ENCODE measurements at places on chromosomes 12 and 14.

DNA sequence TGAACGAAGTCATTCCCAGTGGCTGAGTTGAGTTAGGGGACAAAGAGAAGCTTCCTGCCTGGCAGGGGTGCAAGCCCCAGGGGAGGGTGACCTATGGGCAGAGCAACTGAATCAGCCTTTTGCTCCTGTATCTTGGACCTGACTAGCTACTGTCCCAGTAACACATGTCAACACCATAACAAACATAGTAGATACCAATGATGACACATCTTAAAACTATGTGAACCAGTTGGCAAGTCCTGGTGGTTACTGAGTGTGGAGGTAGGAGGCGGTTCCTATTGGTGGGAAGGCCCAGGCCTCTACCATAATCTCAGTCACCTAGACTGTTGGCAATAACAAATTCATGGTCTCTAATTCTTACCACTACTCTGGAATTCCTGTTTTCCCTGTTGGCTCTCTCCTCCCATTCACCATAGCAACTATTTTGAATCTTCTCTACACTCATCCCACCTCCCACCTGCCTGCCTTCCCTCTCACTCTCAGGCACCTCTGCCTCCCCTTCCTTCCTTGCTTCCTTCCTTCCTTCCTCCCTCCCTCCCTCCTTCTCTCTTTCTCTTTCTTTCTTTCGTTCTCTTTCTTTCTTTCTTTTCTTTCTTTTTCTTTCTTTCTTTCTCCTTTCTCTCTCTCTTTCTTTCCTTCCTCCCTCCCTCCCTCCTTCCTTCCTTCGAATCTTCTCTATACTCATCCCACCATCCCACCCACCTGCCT lies 8.1 kb upstream of the P2RX7 start:
- DNase-seq = peak; percentile 38

DNA sequence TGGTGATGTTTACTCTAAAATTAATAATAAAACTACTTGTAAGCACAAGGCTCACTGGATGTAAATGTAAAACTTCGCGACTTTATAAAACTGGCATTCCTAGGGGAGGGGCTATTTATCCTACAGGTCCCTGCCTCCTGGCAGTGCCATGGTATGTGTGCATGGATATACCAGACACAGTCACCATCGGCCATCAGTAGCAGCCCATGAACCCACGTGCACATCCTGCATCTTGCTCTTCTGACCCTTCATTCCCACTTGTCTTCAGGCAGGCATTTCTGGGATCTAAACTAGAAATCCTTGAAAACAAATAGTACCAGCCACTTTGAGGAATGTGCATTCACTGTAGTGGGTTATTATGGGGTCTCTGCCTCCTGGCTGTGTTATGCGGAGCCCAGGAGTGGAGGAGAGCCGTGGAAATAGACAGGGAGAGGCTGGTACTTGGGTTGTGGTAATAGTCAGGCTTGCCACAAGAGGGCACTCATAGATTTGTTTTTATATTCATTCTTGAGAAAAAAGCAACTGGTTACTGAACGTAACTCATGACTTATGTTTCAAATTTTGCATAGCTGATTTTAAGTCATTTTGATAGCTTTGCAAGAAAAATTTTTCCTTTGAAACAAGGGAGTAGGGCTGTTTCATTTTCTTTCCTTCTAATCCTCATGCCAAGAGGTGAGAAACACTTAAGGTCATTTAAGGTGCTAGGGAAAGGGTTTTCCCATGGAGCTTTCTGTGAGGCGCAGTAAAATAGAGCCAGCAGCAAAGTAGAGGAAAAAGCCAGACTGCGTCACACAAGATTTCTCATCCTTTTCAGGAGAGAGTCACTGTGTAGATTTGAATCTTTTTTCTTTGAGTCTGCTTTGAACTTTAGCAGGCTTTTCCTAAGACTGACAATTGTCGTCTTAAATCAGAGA lies 17.4 kb upstream of the GALNT16 start:
- DNase-seq = peak; percentile 68

DNA sequence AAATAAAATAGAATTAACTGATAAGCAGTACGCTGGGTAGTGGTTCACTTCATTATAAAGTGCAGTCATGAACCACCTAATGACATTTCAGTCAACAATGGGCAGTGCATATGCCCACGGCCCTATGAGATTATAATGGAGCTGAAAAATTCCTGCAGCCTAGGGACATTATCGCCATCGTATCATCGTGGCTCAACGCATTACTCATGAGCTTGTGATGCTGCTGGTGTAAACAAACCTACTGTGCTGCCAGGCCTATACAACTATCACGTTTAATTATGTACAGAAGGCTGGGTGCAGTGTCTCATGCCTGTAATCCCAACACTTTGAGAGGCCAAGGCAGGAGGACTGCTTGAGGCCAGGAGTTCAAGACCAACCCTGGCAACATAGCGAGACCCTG lies 62.3 kb upstream of the TMEM263 start:
- DNase-seq = no peak

DNA sequence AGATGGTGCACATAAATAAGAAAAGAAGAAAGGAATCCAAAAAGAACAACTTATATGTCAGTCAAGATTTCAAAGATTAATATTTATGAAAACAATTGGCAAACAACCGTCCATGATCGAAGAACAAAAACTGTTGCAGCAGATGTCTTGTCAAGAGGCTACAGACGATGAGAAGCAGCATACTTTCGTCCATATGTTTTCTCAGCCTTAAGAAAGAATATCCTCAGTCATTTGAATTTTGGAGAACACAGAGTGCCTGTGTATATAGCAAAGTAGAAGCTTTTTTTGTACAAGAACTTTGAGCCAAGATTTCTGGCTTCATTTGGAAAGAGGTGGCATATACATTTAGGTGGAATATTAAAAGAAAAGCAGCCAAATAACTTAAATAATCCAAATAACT lies 297.2 kb downstream of the ITPR2 start:
- DNase-seq = no peak

GRCh38 chr14:79044894-79045624 lies 874.9 kb downstream of the NRXN3 start:
- DNase-seq = peak; percentile 87

DNA sequence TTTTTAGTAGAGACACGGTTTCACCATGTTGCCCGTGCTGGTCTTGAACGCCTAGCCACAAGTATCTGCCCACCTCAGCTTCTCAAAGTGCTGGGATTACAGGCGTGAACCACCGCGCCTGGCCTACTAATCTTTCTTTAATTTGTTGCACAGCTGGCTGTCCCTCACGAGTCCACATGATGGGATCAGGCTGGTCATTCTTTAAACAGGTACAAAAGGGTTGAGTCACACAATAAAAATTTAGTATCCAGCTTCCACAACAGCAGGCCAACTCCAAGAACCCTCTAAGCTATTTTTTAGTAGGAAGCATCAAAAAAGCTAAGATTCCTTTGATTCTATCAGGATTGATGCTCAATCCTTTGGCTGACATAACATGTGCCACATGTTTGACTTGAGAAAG lies 17.8 kb downstream of the SINHCAF start:
- no peak for DNase-seq

DNA sequence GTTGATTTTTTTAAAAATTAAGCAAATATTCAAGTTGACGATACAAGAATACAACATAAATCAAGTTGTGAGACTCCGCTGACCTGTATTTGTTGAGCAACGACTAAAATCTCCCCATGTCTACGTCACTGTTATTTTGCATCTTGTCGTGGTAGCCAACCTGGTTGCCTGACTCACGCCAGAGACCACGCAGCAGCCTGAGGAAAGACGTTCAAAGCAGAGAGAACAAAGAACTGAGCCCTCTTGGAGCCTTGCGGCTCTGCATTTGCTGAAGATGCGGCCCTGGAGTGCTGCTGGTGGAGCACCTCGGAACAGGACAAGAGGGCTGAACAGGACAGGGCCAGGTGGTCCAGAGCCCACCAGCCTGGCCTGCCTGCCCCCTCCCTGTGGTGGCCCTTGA lies 21.4 kb upstream of the DIO3 start:
- DNase-seq = peak; percentile 37

GRCh38 chr12:4227046-4227445 lies 46.5 kb upstream of the CCND2 start:
- DNase-seq = no peak

DNA sequence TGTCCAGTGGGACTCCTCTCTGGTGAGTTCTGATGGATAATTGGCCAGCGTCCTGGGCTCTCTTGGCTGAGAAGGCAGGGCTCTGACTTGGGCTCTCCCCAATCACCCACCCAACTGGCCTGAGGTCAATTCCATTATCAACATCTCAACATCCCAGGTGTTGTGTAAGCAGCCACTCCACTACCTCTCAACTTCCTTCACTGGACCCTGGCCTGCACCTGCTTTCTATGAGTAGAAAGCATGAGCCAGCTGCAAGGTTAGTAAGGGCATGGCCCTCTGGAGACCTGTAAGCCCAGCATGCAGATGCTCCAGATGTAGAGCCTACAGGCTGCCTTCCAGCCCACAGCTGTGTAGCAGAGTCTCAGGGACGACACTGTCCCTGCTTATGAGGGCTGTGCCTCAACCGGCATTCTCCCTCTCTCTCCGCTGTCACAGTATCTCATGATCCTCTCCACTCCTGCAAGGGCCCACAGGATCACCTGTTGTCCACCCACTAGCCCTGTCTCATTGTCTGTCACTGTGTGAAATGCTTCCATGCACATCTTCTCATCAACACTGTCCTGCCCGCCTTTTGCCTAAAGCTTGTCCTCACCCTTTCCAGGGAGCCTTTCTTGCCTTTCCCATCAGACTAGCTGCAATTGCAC lies 5.4 kb upstream of the KRT81 start:
- DNase-seq = no peak

DNA sequence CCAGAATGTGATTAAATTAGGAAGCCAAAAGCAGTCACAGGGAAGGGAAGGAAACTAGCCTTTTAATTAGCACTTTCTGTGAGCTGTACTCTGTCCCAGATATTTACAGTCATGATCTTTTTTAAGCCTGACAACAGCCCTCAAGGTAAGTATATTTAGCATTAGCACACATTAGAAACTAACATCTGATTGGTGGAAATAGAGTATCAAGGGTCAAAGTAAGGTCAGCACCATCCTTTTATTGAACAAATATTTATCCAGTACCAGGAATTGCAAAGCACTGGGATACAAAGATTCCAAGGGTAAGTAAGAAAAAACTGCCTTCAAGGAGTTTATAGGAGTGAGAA lies 28.2 kb downstream of the RPGRIP1 start:
- no peak for DNase-seq

- no peak for DNase-seq
Observed at GRCh38 chr14:83173687-83174086, 1640.0 kb upstream of the SEL1L start.

DNA sequence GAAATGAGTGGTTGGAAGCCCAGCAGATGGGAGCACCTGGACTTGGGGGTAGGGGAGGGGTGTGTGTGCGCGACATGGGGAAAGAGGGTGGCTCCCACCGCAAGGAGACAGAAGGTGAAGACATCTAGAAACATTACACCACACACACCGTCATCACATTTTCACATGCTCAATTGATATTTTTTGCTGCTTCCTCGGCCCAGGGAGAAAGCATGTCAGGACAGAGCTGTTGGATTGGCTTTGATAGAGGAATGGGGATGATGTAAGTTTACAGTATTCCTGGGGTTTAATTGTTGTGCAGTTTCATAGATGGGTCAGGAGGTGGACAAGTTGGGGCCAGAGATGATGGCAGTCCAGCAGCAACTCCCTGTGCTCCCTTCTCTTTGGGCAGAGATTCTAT lies 9.2 kb downstream of the GABARAPL1 start:
- DNase-seq = no peak

- no peak for DNase-seq
Observed at GRCh38 chr12:4829793-4830162, 79.9 kb upstream of the KCNA1 start.

DNA sequence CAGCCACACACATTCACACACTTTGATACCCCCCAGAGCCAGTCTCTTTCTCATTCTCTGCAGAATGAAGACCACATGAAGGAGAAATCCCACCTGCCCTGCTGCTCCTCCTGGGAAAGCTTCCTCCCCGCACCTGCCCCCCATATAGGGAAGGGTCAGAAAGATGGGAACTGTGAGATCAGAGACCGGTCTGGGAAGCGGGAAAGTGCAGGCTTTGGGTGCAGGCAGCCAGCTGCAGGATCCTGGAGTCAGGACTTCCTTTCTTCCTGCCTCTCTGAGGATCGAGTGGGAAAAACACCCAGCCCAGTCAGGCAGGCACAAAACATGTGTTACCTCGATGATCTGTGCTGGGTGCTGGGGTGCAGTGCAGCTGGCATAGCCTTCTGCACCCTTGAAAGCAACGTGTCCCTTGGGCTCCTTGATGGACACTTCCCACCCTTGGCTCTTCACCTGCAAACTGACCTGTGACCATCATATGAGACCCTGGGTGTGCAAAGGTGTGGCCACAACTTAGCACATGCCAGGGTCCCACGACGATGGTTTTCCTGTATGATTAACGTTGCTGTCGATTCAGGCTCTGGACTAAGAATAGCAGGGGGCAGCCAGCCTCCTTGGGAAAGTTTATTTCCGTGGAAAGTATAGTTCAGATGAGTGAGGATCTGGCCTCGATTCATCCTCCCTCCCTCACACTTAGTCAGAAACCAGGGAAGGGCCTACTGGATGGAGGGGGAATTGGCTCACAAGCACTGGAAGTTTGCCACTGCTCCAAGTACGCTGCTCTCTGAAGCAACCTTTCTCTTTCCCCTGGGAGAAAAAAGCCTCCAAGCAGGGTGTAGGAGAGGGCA lies 105.4 kb upstream of the MED13L start:
- DNase-seq = no peak

Data from ELF-1 (cell line).